ENCODE measurements at places on chromosomes 16 and 17. TPM values are rescaled to one million over a fixed set of nuclear protein-coding genes. Genes with fewer than 3 reads are reported as not detected.

Gene VWA3A
- 0.76 TPM for total RNA-seq

Gene EFCAB5
- 1.4 TPM for total RNA-seq

Gene FOXL1
- total RNA-seq, result 2.0 TPM

GRCh38 chr16:3413730-3414379, 12.8 kb downstream of the ZNF174 start:
- DNase-seq, result no peak

DNA sequence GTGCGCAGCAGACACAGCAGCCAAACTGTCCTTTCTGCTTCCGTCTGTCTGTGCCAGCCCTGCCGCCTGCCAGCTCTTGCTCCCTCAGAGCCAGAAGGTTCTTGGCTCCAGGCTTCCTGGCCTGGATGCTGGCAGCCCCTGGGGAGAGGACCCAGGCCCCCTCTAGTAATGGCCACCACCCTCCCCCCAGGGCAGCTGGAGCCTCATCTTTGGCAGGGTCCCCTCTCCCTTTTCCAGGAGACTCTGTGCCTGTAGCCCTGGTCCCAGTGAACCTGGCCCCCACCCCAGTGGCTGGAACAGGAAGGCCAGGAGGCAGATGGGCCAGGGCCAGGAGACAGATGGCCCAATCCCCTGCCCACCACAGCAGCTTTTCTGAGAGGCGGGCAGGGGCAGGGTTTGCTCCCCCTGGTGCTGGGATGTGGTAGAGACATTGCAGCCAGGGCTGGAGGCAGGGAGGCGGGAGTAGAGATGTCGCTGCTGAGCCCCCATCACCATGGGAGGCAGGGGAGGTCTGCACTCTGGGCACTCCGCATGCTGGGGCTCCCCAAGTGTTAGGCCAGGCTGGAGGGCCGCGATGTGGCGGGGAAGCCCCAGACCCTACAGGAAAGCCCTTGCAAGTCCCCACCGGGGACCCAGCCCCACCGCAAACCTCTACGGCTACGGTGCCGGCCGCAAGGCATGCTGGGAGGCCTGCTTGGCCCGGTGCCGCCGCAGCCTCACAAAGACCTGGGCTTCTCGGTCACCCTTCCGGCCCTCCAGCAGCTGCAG, 16.7 kb downstream of the UNC13D start:
- peak; percentile 85 for DNase-seq

DNA sequence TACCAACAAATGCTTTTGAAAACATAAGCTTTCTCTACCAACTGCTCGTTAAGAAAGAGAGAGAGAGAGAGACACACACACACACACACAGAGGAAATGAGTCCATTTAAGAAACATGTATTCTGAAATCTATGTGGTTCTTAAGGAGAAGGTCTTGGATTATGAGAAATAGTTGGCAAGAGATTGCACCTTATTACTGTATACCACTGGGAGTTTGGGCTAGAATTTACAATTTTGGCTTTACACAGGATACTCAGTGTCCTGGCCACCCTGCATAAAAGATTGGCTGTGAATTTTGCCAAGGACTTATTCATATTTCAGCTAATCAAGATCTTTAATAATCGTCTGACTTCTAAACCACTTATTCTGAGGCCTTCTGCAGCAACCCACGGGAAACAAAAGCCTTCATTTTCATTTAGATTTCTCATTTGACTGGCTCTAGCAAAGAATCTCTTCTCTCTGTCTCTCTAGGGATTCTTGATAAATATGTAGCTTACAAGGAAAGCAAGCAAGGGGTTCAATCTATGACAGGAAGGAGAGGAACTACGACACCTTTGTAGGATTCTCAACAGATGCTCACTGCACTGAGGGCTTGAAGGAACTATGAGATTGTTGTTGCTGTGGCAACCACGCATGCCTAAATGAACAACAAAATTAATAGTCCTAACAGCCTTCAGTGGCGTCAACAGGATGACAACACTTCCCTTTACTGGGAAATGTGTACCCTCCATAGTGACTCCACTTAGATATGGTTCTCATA, 75.3 kb upstream of the GNAO1 start:
- no peak for DNase-seq

DNA sequence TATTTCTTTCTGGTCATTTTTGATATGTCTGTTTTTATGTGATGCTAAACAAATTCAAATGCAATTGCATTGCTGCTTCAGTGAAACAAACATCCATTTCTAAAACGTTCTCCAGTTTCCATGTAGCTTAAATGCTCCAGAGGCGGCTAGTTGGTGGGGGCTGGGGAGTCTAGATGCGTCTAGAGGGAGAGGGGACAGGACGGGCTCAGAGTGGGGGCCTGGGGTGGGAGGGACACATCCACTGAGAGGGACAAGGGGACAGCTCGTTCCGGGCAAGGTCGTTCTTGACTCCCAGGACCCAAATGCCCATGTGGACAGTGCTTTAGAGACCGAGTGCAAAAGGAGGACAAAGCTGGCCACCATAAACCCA, 102.3 kb downstream of the FOXL1 start:
- no peak for DNase-seq

DNA sequence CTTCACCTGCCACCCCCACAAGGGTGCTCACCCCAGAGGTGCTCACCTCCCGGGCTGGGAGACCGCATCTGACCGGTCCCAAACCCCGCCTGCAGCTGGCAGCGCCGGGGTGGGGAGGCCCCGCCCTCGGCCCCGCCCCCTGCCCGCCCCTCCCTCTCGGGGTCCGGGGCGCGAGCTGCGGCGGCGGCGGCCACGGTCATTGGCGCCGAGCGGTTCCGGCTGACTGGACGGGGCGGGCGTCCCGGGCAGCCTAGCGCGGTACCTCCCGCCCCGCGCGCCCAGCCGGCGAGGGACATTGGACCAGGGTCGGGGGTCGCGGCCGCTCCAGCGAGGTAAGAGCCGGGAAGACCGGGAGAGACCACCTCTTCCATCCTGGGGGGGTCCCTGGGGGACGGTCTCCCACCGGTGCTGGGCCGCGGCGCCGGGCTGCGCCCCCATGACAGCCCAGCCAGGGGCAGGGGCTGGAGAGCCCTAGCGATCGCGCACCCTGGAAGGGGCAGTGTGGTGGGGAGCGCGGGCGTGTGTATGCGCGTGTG, at the start of gene CACNG5:
CACNG5 (plus strand) TSS at position 199 of the 536 bp plus-strand sequence. CDS start 42,216 bp downstream, outside the sequence.
- DNase-seq, result no peak

DNA sequence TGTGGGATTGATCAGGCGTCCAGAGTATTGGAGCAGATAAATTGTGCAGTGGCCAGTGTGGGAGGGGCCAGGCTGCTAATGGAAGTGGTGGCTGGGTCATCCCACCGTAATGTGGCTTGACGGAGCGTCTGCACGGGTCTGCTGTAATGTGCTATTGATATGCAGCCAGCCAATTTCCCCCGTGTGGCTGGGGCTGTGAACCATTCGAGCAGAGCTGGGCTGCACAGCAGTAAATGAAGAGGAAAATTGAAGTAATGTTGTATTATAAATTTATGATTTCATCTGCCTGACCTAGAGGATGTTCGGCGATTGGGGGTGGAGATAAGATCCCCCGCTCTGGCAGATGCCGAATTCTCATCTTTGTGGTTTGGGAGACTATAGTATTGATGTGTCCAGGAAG, 121.5 kb downstream of the CCDC182 start:
- DNase-seq, result peak; percentile 52

- DNase-seq, result peak; percentile 41
Observed at GRCh38 chr17:19331134-19331533, 31.4 kb downstream of the B9D1 start.

GRCh38 chr17:4953451-4953961, 2.6 kb downstream of the ENO3 start:
- peak; percentile 55 for DNase-seq

DNA sequence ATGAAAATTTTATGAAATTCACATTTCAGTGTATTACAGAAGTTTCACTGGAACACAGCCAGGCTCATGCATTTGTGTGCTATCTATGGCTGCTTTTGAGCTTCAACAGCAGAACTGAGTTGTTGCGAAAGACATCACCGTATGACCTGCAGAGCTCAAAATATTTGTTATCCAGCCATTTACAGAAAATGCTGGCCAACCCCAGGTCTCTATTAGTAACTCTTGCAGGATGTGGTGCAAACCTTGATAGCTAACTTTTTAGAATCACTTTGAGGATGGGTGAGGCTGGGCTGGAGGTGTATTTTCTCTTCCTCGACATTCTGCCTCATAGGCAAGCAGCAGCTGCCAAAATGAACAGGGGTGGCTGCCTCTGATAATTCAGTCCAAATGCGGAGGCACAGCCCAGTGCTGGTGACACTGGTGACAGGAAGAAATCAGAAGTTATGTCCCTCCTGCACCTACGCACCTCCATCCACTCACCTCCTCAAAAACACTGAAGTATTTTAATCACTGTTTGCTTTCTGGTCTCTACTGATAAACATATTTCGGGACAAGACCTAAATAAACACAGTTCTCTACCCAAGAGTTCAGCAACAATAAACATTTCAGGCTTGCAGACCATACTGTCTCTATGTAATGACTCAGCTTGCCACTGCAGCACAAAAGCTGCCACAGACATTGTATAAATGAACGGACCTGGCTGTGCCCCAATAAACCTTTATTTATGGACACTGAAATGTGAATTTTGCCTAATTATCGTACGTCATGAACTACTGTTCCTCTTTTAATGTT, 28.5 kb downstream of the ARHGAP17 start:
- DNase-seq, result no peak

DNA sequence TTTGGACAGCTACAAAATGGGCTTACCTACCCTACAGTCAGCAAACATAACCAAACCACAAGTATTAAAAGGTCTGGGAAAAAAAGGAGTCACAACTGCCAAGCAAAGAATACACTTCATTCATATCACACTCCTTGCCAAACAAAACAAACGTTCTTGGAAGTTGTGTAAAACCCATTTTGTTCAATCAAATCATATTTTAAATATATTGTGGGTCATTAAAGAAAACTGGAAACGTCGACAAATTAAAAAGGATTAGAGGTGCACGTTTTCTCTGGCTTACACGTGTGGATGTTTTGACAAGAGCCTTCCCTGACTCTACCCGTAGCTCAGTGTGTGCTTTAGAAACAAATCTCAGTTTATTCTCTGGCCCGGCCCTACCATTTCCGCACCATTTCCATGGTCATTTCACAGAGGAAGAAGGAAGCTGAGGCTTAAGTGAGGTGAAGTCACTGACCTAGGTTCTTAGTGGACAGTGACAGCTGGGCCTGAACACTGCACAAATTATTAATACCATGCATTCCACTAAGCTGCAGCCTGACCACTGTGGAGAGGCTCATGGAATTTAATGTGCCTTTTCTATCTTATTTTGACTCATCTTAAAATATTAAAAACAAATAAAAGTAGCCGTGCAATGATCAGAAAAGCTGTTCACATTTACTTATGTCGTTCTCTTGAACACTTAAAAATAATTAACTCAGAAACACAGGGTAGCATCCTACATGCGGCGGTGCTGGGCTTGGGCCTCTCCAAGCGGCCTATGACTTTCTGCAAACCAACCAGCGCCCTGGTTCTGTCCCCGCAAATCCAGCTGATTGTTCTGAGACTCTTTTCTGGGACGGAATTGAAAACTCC, 968 bp downstream of the CEP112 start:
- DNase-seq, result no peak

- no peak for DNase-seq
Observed at GRCh38 chr17:17728146-17728545, 46.9 kb downstream of the RAI1 start.

DNA sequence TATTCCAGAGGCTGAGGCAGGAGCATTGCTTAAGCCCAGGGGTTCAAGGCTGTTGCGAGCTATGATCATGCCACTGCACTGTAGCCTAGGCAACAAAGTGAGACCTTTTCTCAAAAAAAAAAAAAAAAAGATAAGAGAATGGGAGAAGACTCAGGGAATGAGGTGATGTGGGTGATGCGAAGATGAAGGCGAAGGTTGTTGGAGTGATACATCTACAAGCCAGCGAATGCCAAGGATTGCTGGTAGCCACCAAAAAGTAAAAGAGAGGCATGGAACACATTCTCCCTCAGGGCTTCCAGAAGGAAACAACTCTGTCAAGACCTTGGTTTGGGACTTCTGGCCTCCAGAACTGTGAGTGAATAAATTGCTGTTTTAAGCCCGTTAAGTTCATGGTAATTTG, 26.0 kb upstream of the CNEP1R1 start:
- DNase-seq, result no peak

- DNase-seq, result no peak
Observed at GRCh38 chr17:66343531-66344078, 41.2 kb downstream of the PRKCA start.

DNA sequence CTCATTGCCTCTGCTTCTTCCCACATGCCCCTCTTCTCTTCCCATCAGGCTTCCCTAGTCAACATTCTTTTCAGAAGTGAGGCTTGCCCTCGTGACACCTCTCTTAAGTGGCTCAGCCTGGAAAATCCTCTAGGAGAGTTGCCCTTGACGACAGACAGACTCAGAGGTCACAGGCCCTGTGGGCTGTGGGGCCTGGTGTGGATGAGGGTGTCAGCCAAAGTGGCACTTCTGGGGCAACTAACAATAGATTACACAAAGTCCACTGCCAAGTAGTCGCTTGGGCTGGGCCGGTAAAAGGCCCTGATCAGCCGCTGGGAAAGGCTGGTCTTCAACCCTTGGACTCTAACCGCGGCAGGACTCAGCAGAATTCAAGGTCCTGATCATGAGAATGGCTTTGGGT, 33.7 kb upstream of the METTL16 start:
- DNase-seq, result peak; percentile 5

DNA sequence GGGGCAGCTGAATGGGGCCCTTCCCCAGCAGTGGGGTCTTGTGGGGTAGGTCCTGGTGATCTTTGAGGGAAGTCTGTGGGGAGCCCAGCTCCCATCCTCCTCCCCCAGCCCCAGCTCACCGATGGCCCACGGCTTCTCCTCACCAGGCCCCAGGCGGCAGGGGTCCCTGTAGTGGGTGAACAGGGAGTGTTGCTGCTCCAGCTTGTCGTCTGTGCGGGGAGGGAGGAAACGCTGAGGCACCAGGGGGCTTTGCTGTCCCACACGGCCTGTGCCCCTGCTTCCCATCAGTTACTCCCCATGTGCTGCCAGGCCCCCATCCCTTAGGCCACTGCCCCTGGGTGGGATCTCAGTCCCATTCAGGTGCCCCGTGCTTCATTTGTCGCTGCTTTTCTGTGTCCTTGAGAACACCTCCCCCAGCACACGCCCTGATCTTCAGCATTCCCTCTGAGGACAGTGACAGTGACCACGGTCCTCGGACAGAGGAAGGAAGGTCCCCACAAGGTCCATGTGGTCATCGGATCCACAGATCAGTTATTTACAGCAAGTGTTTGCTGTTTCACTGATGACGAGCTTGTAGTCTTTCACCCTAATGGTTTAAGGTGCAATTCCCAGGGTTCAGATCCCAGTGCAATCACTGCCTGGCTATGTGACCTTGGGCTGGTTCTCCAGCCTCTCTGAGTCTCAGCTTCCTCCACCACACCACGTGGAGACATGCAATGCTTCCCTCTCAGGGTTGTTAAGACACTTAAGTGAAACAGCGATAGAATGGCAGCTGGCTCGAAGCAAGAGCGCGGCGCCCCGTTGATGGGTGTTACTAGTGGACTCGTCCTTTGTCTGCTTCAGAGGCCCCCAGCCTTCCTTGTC, 53.1 kb downstream of the PRMT7 start:
- DNase-seq, result no peak

GRCh38 chr17:68763562-68763961, 162.4 kb upstream of the FAM20A start:
- DNase-seq, result no peak

DNA sequence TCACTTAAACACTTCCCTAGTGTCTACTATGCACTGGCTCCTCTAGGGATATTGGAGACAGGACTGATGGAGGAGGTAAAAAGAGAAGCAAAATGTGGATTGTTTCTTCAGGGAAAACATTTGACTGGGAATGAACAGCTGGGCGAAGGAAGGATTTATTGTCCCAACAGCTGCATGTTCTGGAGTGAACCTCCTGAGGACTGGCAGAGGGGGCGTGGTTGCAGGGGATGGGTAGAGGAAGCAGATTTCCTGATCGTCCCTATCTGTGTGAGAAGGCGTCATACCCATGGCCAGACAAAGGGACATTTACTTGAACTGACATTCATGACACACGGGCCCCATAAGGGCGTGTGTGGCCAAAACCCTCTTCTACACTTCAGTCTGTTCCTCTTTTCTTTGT, 321.5 kb downstream of the MAP2K4 start:
- DNase-seq, result no peak

Measured in kidney (tissue), 22 donors.